NCI-H1694 (cell line): ENCODE measurements at places on chromosomes 7 and 10.

GRCh38 chr10:112258407-112258806 lies 24.8 kb upstream of the TECTB start:
- DNase-seq = no peak

- DNase-seq = no peak
These were observed 49.7 kb upstream of the NRF1 start for GRCh38 chr7:129561677-129562359.

- no peak for DNase-seq
These were observed 128.0 kb downstream of the USP6NL start for GRCh38 chr10:11483201-11484148.

DNA sequence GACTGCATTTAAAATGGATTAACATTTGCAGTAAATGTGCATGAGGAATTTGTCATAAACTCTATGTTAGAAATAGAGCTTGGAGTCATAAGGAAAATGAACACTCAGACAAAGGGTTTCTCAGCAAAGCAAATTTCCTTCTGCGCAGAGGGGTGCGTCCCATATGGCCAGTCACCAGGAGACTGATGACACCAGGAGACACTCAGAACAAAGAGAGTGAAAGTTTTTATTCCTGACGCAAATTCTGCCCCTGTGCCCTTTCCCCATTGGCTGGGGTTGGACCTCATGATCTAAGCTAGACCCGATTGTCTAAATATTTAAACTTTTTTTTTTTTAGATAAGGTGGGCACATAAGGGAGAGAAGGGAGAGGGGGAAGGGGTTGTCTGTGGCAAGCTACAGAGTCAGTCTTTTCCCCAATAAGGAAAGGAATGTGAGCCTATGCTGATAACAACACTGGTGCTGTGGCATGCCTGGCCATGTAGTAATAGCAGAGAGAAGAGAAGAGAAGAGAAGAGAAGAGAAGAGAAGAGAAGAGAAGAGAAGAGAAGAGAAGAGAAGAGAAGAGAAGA lies 202.0 kb downstream of the POM121L12 start:
- no peak for DNase-seq

DNA sequence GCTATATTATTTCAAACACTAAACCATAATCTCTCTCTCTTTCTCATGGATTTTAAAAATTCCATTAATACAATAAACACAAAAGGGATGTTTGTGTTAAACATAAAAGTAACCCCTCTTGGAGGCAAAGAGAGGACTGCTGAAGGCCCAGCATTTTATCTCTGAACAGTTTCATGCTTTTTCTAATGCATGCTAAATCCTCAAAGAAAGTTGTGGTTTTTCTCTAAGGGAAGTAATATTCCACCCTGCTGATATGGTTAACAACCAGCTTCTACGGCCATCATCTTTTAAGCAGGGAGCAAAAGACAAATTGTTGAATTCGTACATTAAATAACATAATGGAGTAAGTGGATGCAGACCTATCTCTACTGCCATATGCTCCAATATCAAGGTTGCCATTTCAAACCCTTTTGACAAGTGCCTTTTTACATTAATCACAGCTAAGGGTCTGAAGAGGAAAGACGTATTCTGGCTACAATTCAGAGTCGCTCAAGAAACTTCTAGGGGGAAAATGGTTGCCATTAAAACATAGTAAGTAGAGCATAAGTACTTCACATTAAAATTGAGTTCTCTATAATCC lies 103.1 kb downstream of the SLC25A13 start:
- DNase-seq = no peak

DNA sequence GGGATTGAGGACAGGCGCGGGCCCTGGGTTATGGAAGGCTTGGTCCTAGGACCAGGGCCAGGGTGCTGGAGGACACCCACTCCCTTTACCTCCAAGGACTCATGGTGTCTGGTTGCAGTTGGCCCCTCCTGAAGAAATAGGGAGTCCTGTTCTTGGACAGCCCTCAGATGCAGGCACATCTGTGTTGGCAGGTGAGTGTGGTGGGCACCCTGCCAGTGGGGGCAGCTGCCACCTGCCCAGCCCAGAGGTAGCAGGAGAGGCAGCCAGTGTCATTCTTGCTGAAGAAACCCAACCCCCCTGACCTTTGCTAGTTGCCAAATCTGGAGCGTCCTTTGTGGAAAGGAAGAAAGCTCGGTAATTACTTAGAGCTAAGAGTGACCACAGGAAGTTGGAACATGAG lies 8.3 kb downstream of the GALNT17 start:
- DNase-seq = no peak

DNA sequence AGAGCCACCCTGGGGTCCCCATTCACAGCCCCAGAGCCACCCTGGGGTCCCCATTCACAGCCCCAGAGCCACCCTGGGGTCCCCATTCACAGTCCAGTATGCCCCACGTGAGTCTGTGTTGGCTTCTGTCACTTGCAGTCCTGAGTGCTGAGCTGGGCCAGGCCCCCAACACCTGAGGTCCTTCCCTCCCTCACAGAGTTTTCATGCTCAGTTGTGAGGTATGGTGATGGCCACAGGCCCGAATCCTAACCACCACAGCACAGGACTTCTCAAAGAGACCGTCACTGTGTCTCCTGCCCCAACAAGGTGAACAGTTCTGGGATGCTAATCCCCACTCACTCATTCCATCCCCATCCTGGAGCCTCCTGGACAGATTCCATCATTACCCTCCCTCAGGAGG lies 239.2 kb downstream of the PTPRN2 start:
- DNase-seq = no peak

- DNase-seq = no peak
These were observed 133.8 kb downstream of the CNOT4 start for GRCh38 chr7:135375908-135376699.

GRCh38 chr7:69042138-69042537 lies 556.1 kb upstream of the AUTS2 start:
- DNase-seq = no peak

- no peak for DNase-seq
These were observed 19.6 kb downstream of the GRID1 start for GRCh38 chr10:86346799-86347665.

DNA sequence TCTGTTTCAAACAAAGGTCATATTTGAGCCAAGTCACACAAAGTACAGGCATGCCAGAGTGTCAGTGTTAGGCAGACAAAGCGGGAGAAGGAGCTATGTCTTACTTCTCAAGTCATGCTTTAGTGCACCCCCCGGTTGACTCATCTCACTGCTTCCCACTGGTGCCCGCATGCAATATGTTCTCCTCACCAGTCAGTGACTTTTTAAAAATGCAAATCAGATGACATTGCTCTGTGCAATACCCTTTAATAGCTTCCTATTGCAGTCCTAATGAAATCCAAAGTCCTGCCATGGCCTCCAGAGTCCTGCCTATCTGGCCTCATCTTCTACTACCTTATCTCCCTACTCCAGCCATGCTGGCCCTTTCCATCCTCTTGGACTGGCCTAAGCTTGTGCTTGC lies 429.1 kb downstream of the ACTR3B start:
- no peak for DNase-seq

GRCh38 chr7:39749177-39749576 lies 125.8 kb downstream of the RALA start:
- DNase-seq = no peak

DNA sequence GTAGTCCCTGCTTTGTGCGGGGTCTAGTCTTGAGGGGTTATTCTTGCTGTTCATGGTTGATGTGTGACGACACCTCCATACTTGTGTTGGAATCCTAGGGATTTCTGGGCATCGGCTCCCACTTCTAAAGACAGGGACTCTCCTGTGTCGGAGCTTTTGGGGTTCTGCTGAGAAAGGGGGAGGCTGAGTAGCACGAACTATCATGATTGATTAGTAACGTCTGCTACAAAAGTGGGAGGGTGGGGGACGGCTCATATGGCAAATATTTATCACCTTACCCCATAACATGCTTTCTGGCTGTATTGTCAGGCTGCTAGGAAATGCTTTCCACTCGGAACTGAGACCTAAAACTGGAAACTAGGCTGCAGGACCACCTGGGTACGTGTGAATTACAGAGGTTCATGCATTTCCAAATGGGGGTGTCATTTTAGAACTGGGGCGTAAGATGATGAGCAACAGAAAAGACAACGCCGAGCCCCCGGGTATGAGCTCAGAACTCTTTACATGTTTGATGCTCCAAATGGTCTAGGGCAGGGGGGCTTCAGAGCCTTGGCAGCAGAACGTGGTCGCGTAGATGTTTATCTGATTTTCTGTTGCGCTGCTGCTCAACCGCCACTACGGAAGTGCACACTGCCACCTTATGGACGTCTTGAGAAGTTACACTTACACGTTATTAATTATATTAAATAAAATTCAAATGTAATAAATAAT lies 15.1 kb upstream of the NME8 start:
- peak; percentile 16 for DNase-seq

DNA sequence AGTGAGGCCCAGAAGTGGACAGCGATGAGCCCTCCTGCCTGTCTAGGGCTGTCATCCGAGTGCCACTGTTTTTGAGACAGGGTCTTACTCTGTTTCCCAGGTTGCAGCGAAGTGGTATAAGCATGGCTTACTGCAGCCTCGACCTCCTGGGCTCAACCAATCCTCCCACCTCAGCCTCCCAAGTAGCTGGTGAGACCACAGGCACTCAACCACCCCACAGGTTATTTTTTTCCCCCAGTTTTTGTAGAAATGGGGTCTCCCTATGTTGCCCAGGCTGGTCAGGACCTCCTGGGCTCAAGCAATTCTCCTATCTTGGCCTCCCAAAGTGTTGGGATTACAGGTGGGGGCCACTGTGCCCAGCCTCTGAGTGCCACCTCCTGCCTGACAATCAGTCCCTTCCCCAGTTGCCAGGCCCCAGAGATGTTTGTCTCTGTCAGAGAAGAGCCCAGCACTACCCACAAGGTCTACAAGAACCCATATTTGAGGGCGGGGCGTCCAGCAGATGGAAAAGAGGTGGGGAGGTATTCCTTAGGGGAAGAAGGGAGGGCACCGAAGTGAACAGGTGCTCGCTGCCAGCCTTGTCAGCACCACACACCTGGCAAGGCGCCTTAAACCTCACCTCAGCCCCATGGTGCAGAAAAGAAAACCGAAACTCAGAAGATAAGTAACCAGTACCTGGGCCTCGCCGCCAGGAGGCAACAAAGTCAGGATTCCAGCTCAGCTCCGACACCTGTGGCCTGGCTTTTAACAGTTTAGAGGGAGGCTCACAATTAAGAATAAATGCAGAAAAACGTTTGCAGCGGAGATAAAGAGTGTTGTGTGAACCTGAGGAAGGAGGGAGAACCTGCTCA lies 77.4 kb upstream of the ANLN start:
- DNase-seq = no peak

GRCh38 chr7:94398841-94399240 lies 4.1 kb downstream of the COL1A2 start:
- no peak for DNase-seq

DNA sequence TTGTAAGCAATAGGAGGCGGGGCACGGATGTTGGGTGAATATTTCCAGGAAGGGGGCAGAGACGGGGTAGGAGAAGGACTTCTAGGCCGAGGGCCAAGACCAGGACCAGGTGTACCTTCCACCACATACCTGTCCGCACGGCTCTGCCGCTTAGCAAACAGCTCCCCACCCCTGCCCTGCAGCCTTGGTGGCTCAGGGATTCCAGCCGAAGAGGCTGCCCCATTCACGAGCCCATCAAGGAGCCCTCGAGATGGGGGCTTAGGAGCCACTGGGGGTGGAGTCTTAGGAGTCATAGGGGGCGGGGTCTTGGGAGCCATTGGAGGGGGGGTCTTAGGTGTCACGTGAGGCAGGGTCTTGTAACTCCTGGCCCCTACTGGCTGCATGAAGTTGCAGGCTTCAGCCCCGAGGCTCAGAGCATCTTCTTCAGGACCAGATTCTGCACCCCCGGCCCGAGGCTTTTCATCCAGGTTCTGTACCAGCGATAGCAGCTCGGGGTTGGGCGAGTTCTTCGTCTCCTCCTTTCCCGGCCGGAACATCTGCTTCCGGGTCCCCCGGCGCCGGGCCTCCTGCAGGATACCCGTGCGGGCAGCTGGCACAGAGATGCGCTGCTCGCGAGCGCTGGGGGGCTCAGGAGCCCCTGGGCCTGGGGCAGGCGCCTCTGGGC lies 6.1 kb upstream of the MYOZ1 start:
- peak; percentile 55 for DNase-seq

DNA sequence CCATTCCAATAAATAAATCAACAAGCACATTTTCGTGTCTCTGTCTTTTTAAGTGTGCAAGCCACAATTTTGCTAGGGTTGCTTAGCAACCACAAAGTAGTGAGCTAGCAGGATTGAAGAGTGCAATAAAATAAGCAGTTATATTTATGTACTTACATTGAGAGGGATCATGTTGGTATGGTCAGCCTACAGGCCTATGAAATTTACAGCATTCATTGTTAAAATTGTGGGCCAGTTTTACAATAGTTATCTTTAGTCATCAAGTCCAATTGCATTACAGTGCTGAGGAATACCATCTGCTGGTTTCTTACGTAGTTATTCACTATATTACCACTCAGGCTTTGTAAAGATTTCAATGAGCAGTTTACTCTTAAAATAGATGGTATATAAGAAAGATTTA lies 192.5 kb upstream of the POT1 start:
- DNase-seq = no peak

DNA sequence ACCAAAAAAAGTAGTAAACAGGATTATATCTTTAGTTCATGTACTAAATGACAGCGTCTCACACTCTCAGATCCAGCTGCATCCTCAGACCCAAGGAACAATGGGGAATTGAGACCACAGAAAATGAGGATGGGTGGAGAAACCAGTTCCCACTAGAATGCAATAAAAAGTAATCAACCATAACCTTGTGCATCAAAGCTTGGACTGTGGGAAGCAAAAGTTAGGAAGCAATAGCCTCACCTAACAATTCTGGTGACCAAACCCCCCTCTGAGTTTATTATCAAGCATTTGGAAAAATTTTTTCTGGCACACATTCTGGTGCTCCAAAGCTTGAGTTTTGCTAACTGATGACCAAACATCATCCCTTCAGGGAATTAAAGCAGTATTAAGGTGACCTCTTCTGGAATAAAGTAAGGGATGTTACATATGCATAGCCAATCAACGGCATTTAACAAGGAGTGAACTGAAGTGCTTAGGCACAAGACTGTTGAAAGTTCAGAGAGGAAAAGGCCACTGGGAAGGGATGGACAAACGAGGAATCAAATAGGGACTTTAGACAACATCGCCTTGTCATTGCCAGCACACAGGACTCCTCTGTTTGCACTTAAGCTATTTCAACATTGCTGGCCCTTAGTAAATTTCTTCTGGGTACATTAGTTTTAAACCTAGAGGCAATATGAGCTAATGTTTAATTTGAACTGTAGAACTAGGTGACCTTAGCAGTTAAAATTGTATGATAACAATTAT lies 1.2 kb upstream of the MAT1A start:
- no peak for DNase-seq

- no peak for DNase-seq
These were observed 159.9 kb upstream of the RNF32 start for GRCh38 chr7:156480671-156481070.

- no peak for DNase-seq
These were observed 314.9 kb upstream of the STEAP1 start for GRCh38 chr7:89839329-89839728.
